ENCODE measurements at places on chromosomes 11 and 22.

GRCh38 chr22:38924347-38924952, 33.0 kb upstream of the APOBEC3A start:
- DNase-seq, result peak; percentile 53

- no peak for DNase-seq
Observed at GRCh38 chr22:20641919-20642579, 131.9 kb upstream of the SERPIND1 start.

GRCh38 chr11:128809128-128809527, 58.0 kb downstream of the KCNJ1 start:
- DNase-seq, result no peak

- no peak for DNase-seq
Observed at GRCh38 chr11:16799890-16800289, 61.4 kb downstream of the C11orf58 start.

- peak; percentile 22 for DNase-seq
Observed at GRCh38 chr11:24496736-24497725, at the start of gene LUZP2. Gene LUZP2, plus strand, starts transcription at chr11:24497053.

GRCh38 chr11:79637219-79637618, 196.4 kb upstream of the TENM4 start:
- DNase-seq, result no peak

GRCh38 chr11:27837895-27838563, 137.8 kb upstream of the BDNF start:
- DNase-seq, result no peak

- DNase-seq, result no peak
Observed at GRCh38 chr11:11420899-11421285, 67.8 kb upstream of the CSNK2A3 start.

GRCh38 chr11:14611939-14612338, 31.7 kb upstream of the PDE3B start:
- no peak for DNase-seq

DNA sequence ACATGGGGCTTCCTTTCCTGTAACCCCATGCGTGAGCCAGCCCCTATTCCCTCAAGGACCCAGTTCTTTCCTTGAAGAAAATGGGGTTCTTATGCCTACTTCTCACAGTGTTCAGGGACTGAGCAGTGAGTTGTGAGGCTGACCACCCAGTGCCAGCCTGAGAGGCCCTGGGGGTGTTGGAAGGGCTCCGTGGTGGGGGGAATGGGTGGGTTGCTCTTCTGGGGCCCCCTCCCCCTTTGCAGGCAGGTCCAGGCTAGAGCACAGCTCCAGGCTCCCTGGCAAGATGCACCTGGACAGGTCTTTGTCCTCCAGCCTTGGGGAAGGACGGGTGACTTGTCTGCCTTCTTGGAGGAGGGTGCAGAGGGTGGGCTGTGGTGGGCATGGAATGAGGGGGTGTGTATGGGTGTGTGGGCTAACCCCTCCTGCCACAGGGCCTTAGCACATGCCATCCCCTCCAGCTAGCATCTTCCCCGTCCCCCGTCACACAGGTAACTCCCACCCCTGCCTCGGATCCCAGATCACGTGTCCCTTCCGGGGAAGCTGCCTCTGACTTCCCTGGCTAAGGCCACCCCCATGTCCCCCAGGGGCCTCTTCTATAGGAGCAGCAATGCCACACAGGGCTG, 64.6 kb downstream of the MYEOV start:
- DNase-seq, result no peak

- no peak for DNase-seq
Observed at GRCh38 chr11:119012629-119013170, 5.4 kb downstream of the RPS25 start.

DNA sequence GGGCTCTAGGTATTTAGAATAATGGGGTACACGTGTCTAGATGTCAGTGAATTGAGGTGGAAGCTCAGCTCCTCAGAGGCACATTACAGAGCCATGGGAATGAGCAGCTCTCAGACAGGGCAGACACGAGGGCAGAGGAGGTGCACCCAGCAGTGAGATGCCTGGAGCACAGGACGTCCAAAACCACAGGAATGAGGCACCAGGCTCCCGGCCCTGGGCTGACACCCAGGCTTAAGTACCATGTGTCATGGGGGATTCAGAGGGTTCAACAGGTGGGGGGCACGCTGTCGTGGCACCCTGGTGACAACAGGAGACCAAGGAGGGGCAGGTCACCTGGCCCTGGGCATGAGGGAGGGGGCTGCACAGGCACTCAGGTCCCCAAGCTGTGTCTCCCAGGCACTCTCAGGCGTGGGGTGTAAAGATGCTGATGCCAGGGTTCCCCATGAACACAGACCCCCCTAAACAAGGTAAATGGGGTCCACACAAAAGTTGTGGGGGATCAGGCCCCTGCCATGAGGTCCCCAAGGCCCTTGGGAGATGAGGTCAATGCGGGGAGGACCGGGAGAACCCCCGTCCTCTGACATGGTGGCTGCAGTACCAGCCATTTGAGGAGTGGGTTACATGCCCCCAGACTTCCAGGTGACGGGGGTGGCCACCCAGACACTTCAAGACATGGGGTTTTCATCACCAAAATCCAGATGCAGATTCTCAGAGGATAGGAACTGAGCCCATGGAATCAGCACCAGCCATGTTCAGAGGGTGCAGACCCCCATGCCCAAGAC, 5.6 kb upstream of the SYT8 start:
- no peak for DNase-seq

DNA sequence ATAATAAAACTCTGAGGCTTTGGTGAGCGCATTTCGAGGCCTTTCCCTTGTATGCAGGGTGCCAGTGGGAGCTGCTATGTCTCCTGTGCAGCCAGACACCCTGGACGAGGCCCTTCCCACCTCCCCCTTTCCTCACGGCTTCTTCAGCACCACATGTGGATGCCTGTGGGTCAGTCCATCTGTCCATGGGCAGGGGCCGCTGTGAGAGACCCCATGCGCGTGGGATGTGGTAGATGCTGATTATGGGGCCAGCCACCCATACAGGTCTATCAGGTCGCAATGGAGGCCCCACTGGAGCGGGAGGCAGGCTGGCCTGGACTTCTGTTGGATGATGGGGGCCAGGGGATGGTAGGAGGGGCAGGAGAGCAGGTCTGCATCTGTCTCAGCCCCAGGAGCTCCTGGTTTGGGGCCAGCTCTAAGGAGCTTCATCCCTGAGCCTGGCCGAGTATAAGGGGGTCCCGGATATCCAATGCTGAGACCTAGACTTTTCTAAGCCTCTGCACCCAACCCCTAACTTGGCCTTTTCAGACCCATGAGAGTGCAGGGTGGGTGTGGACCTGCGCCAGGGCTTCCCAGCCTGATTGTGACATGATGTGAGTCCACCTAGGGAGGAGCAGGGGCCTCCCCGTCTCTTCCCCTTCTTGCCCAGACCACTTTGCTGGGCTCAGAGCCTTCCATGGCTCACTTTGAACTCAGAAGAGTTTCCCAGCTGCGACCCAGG, 14.0 kb upstream of the DGCR8 start:
- DNase-seq, result no peak

DNA sequence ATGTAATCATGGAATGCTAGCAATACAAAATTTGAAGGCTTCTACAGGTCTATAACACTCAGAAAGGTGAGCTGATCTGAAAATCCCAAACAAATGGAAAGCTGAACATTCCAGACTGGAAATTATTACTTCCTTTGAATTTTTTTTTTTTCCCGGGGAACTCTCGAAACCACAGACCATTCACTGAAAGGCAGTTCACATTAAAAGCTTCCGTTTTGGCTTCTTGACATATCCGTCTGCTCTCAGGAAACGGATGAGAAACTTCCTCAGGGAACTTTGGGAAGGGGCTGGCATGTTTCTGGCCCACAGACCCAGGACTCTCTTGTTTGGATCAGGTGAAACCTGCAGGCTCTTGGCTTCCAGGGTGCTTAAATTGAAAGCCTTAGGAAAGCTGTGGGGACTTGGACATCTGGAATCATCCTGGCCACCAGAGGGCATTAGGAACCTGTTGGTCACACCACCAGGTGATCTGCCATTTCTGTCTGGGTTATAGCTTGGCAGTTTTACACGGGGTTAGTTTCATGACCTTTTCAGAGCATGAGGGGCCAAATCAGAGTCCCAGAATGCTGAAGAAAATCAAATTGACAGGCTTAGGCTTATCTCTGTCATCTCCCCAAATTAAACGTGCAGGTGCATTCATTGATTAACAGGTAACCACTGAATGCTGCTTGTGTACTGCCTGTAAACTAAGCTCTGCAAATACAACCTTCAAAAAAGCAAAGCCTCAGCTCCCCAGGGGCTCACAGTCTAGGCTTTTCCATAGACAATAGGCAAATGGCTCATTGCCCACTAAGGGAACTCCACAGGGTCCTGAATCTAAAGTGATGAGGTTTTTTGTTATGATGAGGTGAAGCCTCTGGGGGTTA, 22.7 kb upstream of the GRAMD1B start:
- no peak for DNase-seq

- no peak for DNase-seq
Observed at GRCh38 chr11:64851831-64852351, 7.4 kb upstream of the CDC42BPG start.

- DNase-seq, result no peak
Observed at GRCh38 chr11:61627850-61628661, 47.2 kb upstream of the SYT7 start.

- DNase-seq, result peak; percentile 81
Observed at GRCh38 chr22:23183061-23183698, 2.9 kb downstream of the BCR start.

GRCh38 chr22:30245985-30246813, at the start of gene LIF:
Gene LIF, minus strand, starts transcription at chr22:30246759. Its CDS starts 64 bp downstream, at chr22:30246695.
- DNase-seq, result no peak

- DNase-seq, result no peak
Observed at GRCh38 chr11:76761718-76762355, 21.3 kb upstream of the TSKU start.

GRCh38 chr11:444396-445144, 2.8 kb upstream of the ANO9 start:
- DNase-seq, result no peak

GRCh38 chr11:1162138-1162475, 4.4 kb downstream of the MUC5AC start:
- DNase-seq, result no peak
